Activated T-helper 1 cell treated with anti-CD3 and anti-CD28 coated beads, Interleukin-2, amount 50 U/mL, for 16 hours (primary cell): ENCODE measurements at places on chromosomes 5 and 9.

DNA sequence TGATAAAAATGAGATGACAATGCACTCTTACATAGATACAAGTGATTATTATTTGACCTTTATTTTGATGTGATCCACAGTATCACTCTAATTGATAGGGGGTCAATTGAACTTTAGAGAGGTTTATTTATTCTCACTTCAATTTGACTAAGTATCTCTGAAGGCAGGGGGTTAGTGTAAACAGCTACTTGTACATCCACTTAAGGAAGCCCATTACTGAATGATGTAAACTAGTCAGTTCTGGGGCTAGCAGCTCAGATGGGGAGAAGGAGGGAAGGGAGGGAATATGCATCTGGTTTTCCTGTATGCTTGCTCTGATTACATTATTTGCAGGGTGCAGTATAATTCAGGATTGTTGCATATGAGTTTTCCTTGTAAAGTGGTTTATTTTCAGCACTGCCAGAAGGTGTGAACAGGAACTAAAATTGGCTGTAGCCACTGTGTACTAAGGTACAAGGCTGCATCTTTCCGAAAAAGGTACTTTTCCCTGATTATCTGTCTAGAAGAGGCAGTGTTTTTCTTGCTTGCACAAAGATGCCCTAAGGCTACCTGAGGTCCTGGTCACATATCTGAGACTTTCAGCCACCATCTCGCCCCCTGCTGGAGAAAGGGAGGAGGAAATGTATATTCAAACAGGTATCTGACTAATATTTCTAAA, 51.2 kb downstream of the MRPS27 start:
- no peak for DNase-seq

GRCh38 chr9:135379540-135380267, 99.9 kb upstream of the PPP1R26 start:
- no peak for DNase-seq

GRCh38 chr9:118532592-118532991, 828.4 kb downstream of the TLR4 start:
- no peak for DNase-seq

- DNase-seq = no peak
These were observed 5.1 kb upstream of the TUT7 start for GRCh38 chr9:86359151-86359879.

DNA sequence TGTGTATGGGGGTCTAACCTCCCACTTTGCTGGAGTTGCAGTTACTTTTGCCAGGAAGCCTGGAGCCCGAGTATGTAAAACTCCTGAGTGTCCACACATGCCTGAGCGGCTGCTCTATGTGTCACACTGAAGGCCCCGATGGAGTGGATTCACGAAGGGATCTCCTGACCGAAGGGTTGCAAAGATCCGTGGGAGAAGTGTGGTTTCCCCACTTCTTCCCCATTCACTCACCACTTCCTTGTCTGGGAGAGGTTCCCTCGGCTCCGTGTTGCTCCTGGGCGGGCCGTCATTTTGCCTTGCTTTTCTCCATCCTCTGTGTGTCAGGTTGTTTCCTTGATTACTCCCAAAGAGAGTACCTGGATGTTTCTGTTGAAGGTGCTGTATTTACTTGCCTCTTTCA, 16.2 kb upstream of the IL3 start:
- DNase-seq = no peak

DNA sequence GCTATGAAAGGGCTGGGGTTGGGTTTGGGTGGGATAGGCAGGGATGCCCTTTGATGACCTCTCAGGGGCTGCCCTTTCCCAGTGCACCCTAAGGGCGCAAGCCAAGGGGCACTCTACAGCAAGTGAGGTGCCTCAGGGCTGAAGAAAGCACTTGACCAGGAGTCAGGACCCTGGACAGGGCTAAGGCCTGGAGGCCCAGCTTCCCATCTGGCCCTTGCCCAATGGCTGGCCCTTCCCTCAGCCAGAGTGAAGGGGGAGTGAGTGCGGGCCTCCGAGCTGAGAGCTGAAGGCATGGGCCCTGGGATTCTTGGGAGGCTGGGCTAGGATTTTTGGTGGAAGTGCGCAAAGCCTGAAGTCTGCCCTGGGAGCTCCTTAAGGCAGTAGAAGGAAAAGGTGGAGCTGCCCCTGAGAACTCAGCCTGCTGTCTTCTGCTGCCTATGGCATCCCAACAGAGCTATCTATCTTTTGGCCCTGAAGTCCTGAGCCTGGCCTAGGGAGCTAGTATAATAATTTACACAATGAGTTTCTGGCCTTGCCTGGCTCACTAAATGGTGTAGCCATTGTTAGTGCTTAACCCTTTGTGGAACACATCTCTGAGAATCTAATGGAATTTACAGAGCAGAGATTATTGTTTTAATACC, 16.4 kb downstream of the JADE2 start:
- DNase-seq = no peak

DNA sequence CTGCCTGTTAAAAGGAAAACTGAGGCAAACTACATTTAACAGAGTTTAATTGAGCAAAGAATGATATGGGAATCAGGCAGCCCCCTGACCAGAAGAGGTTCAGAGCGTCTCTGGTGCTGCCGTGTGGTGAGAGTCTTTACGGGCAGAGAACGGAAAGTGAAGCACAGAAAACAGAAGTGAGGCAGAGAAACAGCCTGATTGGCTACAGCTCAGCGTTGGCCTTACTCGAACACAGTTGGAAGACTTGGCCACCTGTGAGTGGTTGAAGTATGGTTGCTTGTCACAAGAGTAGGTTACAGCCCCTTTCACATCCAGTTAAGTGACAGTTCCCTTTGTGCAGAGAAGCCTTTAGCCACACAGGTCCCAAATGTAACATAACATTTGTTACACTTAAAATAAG, 16.9 kb upstream of the FBP1 start:
- DNase-seq = no peak

GRCh38 chr5:154157483-154158378, 32.8 kb upstream of the GALNT10 start:
- DNase-seq = no peak

DNA sequence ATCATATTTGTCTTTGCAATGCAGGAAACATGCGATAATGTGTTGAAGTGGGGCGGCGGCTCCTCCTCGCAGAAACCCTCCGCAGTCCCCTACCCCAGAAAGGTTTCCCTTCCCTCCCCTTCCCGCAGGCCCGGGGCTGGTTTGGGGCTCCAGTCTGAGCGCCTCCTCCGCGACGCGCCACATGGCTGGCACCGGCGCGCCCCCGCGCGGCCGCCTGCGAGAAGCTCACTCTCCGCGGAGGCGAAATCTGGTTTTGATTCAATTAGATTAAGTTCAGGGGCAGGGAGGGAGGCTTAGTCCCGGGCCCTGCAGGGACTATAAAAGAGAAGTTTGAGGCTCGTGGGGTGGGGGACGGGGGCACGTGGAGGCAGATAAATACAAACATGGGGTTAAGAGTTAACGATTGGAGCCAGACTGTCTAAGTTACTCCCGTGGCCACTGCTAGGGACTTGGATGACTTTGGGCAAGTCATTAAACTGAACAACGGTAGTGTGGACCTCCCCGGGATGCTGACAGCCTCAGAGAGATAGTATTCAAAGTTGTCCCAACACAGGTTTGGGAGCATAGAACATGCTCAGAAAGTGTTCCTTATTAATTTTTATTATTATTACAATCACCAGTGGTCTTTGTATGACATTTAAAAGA, 69.4 kb downstream of the MSX2 start:
- DNase-seq = peak; percentile 6

DNA sequence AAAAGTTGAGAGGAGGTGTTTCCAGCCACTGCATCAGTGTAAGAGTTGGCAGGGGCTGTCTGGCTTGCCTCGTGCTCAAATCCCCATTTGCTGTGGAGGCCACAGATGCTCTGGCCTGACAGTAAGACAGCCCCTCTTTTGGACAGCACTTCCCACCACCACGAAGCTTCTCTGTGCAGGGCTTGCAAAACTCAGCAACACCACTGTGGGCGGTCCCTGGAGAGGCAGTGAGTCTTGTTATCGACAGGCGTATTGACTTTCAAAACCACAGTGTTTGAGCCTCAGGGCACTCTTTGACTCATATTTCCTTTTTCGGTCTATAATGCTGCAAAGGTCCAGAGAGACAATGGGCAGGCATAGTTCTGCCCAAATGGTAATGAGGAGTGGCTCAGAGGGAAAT, 539.5 kb downstream of the EBF1 start:
- DNase-seq = no peak

DNA sequence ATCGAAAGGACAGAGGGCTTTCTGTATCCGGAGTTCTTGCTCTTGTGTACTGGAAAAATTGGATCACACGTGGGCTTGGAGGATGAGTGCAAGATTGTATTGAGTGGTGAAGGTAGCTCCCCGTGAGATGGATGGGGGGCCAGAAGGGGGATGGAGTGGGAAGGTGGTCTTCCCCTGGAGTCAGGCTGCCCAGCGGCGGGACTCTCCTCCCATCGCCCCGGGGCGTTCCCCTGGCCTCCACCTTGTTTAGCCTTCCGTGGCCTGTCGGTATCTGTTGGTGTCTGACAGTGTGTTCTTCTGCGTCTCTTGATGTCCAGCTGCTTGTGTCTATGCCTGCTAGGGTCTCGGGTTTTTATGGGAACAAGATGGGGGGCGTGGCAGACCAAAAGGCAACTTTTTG, 54.6 kb upstream of the GABRA6 start:
- no peak for DNase-seq

DNA sequence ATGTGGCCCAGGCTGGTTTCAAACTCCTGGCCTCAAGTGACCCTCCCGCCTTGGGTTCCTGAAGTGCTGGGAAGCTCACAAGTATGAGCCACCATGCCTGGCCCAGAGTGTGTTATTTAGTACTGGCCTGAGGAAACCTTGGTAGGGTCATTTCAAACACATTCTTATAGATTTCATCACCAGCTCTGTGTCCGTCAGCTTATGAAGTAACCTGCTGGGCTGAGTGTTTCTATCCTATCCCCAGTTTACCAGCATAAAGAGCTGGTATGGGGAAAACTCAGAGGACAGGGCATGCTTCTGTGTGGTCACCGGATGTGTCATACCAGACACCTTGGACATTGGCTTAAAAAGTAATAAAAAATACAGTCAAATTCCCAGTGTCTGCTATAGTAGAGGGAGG, 45.3 kb downstream of the PTPN3 start:
- no peak for DNase-seq

- DNase-seq = no peak
These were observed 20.1 kb downstream of the LHFPL2 start for GRCh38 chr5:78628270-78628992.

- DNase-seq = no peak
These were observed 14.9 kb downstream of the LARP1 start for GRCh38 chr5:154770111-154770510.

DNA sequence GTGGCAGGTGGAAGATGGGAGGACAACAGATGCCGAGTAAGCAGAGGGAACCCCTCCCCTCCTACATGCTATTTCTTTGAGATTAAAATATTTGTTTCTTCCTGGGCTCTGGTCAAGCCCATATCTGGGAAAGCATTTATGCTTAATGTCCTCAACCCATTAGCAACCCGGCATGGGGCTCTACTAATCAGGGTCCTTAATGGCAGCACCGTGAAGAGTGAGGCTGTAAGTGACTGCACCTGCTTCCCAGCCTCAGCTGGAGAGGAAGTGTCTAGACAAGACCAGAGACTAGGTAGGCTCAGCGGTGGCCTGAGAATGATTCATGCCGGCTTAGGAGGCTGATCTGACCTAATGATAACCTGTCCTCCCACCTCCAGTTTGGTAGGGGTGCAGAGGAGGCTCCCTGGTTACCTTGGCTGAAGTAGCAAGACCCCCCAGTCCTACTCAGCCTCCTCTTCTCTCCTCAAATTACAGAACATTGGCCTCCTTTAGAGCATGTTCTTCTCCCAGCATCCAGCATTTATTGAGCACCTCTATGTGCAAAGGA, 61.3 kb upstream of the HSPA9 start:
- DNase-seq = no peak

GRCh38 chr5:108919591-108920326, 172.1 kb downstream of the FER start:
- DNase-seq = no peak

GRCh38 chr9:134778841-134779411, 101.7 kb upstream of the FCN2 start:
- DNase-seq = no peak

DNA sequence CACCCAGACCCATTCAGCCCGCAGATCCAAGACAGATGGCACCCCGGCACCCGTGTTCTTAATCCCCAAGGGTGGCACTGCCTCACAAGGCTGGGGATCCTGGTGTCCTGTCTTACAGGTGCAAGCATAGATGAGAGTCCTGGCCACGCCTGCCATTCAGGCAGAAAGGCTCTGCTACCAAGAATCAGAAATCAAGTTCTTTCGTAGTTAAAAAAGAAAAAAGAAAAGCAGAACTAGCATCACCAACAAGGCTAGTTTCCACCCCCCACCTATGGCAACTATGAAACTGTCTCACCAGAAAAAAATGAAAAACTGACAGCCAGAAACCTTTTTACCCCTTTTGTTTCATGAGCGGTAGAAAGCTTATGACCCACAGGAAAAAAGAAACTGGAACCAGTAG, 170.4 kb downstream of the SYK start:
- DNase-seq = no peak

- no peak for DNase-seq
These were observed 2.5 kb upstream of the HNRNPAB start for GRCh38 chr5:178201927-178202235.

DNA sequence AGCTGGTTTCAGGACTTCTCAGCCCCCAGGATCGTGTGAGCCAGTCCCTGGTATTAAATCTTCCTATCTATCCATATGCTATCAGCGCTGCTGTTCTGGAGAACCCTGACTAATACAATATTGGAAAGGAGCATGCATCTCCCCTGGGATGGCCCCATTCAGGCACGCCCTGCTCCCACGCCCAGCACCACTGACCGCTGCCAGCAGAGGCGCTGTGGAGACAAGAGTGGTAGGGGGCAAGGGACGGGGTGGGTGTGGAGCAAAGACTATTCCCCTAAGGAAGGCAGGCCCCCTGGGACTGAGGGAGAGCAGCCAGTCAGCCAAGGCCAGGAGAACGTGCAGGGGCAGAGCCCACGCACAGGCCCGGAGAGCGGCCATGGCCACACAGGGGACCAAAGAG, 116.0 kb downstream of the VAV2 start:
- no peak for DNase-seq
